Globus pallidus (tissue), 1 donor: ENCODE measurements at places on chromosomes 12 and 14.
A peak's percentile ranks its signal among the peaks of the same experiment; 100 is the strongest.

- DNase-seq: no peak
Observed at GRCh38 chr12:120394483-120395367, 25.8 kb upstream of the MSI1 start.

GRCh38 chr12:53044052-53044581, 5.7 kb upstream of the TNS2 start:
- peak; percentile 90 for DNase-seq

DNA sequence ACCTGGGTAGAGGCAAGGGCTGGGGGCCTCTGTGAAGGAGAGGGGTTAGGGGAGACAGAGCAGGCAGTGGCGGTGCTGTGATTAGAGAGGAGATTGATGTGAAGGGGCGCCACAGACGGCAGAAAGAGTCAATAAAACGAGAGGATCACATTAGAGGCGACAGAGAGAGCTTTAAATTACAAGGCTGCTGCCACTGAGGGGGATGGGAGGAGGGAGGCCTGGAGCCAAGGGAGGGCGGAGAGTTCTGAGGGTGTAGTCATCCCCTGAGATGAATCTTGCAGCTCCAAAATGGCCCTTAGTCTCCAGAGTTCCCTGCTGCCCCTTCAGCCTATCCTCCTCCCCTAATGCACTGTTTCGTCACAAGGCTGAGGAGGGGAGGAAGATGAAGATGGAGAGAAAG, 12.8 kb downstream of the ZFHX2 start:
- peak; percentile 69 for DNase-seq

GRCh38 chr12:12336049-12336411, 14.0 kb downstream of the MANSC1 start:
- DNase-seq: no peak

DNA sequence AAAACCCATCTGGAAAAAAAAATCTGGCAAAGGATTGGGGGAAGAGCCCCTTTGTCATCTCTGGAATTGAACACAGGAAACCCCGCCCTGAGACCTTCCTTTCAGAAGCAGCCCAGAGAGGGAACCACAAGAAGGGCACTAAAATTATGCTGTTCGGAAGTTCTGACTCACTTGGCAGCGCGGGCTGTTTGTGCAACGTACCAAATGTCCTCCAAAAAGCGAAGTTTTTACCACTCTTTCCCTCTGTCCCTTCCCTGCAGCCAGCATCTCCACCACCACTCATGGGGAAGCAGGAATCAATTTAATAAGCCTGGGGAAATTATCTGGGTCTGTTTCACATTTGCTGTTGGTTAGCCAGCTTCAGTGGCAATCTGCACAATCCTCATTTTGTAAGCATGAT, 3.2 kb upstream of the SYNE3 start:
- no peak for DNase-seq

DNA sequence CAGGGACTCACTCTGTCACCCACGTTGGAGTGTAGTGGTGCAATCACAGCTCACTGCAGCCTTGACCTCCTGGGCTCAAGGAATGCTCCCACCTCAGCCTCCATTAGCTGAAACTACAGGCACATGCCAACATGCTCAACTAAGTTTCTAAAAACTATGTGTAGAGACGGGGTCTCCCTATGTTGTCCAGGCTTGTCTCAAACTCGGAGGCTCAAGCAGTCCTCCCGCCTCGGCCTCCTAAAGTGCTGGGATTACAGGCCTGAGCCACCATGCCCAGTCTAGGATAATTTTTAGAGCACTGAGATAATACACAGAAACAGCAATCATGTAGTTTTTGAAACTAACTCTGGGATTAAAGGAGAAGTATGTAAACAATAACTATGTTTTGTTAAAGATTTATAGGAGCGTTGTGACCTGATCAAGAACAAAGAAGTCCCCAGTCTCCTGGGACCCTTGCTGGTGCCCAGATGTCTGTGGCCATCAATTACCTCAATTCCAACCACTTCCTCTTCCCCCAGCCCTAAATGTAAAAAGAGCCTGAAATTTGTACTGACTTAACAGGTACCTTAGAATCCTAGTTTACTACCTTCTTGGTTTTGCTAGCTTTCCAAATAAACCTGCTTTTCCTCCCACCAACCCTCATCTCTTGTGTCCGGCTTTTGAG, 28.9 kb upstream of the EGLN3 start:
- DNase-seq: no peak

GRCh38 chr14:75702616-75703261, 41.7 kb downstream of the TTLL5 start:
- DNase-seq: no peak

- DNase-seq: no peak
Observed at GRCh38 chr14:52596861-52597260, 44.2 kb downstream of the GPR137C start.

- no peak for DNase-seq
Observed at GRCh38 chr14:65976761-65977404, 509.3 kb upstream of the CCDC196 start.

GRCh38 chr12:47149146-47149545, 69.4 kb upstream of the AMIGO2 start:
- no peak for DNase-seq

DNA sequence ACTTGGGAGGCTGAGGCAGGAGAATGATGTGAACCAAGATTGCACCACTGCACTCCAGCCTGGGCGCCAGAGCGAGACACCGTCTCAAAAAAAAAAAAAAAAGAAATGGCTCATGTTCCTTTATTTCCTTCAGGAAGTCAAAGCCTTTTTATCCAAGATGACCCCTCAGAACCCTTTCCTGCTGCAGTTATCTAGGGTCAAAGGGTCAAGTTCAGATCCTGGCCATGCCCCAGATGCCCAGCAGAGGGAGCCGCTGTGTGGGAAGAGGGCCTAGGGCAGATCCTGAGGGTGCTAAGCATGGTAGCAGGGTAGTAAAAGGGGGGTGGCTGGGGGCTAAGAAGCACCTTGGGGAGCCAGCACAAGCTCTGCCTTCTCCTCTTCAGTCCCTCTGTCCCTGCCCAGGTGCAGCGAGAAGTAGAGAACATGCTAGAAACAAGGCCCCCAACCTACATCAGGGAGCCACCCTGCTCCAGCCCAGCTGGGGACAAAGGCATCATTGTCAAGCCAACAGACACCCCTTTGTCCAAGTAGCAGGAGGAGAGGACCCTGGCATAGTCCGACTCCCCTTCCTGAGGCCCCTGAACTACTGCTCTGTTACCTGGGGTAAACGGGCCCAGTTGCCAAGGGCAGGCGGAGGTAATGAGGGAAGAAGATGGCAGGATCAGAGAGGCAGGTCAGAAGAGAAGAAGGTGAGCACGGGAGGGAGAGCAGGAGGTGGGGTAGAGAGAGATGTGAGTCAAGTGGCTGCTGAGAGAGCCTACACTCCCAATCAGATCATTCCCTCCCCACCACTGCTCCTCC, 6.5 kb downstream of the NFE2 start:
- DNase-seq: peak; percentile 83

DNA sequence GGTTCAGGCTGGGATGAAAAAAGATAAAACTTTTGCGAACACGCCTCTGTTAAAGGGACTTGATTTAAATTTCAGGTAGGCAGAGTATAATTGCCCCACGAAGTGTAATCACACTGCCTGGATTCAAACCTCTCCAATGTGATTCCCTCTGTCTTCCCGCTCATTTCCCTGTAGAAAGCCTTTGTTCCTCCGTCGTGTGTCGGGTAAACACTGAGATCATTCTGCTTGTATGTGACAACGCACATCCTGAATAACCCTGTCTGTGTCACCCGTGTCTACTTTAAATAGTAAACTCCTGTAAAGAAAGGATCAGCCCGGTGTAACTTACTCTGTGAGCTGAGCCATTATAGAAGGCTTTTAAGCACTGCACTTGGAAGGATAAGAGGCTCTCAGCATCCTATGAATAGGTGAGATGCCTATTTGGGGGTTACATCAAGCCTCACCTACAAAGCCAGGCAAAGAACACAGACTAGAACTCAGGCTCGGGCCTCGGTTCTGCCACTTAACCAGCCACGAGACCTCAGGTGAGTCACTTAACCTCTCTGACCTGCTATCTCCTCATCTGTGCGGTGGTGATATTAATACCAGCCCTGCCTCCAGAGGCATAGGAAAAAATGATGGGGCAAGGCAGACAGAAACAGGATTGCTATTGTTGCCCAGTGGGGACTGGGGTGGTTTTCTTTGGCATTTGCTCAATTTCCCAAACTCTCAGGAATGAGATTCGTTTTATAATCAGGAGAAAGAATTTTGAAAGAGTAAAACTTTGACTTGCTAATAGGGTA, 74.2 kb downstream of the RBM19 start:
- no peak for DNase-seq

DNA sequence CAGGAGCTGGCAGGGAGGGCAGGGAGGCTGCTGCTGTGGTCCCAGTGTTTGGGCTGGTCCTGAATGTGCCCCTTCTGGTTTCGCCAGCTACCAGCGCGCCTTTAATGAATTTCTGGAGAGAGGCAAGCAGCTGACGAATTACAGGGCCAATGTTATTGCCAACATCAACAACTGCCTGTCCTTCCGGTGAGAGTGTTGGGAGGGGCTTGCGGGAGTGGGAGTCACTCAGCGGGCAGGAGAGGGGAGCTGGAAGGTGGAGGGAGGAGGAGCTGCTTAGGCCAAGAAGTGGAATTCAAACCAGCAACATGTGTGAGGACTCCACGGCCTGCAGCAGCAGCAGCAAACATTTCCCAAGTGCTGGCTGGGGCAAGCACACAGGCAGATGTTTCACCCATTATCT, 7.7 kb downstream of the TNFAIP2 start:
- no peak for DNase-seq

DNA sequence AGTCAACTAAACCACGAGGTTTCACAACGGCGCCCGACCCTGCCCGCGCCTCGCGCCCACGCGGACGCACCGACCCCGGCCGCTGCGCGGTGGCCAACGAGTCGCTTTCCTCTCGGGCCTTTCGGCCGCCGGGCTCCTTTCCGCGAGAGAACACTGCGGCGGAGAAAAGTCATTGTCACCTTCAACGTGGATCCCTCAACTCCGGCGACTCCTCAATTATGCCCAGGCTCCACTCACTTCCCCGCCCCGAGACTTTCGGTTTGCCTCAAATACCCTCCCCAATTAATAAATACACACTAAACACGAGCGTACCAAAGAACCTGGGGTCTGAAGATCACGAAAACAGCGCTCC, 450 bp downstream of the SINHCAF start:
- DNase-seq: no peak

DNA sequence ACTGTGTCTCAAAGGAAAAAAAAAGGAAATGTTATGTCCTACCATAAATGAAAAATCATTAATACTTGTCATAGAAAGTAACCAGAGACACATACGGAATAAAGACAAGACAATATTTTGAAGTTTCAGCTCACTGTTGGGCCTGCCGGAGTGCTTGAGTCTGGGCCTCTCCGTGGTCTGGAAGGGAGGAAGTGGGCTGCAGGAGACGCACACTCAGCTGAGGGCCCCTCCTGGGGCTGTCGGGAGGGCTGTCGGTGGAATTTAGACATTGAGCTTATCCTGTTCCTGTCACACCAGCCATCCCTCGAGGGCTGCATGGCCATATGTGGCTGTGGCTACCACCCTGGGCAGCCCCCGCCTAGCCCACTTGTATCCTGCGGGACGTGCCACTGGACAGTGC, 80.6 kb downstream of the DDX51 start:
- no peak for DNase-seq

GRCh38 chr14:103136388-103137271, 13.4 kb downstream of the TNFAIP2 start:
- DNase-seq: no peak

DNA sequence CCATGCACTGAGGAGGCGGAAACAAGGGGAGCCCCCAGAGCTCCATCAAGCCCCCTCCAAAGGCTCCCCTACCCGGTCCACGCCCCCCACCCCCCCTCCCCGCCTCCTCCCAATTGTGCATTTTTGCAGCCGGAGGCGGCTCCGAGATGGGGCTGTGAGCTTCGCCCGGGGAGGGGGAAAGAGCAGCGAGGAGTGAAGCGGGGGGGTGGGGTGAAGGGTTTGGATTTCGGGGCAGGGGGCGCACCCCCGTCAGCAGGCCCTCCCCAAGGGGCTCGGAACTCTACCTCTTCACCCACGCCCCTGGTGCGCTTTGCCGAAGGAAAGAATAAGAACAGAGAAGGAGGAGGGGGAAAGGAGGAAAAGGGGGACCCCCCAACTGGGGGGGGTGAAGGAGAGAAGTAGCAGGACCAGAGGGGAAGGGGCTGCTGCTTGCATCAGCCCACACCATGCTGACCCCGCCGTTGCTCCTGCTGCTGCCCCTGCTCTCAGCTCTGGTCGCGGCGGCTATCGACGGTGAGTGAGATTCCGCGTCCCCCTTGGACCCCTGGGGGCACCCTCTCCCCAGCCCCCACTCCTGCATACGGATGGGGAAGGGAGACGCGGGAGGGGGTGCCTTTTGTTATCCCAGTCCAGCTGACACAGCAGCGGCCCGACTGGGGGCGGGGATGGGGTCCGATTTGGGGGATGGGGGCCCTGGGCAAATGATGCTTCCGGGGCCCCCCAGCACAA, 400 bp downstream of the LRP1 start:
- DNase-seq: no peak

DNA sequence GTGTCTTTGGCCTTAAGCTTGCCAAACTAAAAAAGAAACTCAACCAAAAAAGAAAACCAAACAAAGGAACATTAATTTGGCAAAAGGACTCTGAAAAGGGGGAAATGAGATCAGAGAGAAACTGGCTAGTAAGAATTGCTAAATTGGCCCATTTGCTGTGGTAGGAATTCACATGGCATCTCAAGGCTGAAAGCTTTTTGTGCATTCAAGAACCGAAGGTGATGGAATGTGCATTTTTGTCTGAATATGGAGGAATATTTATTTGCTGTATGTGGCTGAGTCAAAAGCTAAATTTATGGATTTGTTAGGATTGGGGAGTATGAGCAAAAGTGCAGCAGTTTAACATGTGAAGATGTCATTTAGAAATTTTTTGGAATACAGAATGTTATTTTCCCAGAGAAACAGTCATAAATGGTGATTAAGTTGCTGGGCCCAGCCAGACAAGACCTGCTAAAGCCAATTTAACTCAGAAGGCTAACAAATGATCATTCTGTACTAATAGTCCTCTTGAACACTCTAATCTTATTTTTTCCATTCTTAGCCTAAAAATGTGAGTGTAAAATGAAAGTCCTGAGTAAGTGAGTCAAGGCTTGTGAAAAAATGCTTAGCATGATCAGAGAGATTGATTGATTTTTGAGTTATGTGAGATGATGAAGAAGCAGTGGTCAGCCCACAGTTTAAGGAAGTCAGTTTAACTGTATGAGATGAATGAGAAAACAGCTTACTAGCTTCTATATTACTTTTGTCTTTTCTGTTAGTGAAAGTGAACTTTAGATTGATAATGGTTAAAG, 94.1 kb downstream of the ANO6 start:
- peak; percentile 11 for DNase-seq

GRCh38 chr12:80778005-80778541, 61.4 kb downstream of the MYF5 start:
- peak; percentile 44 for DNase-seq
